Cortex of kidney (tissue), 1 donor: ENCODE measurements at places on chromosomes 5 and 9.

GRCh38 chr5:12861886-12862654 is 957.8 kb upstream of the CTNND2 start:
- DNase-seq: no peak

DNA sequence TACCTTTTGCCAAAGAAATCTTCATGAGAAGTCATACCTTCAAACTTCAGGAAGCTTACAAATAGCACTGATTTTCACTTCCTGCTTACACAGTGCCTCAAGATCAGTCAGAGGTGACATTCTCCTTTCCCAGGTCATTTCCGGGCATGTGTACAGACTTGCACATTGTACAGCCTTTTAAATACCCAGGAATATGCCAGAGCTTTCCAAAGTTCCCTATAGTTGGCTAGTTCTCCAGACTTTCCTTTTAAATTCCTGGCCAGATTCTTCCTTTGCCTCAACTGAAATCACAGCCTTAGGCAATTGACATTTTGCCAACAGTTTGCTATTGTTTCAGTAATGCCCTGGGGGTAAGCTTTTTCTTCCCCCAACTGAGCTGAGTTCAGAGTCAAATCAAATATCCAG is 47.2 kb downstream of the RFX3 start:
- DNase-seq: no peak

- DNase-seq: no peak
Measured at GRCh38 chr9:74521009-74521408, 23.9 kb downstream of the RORB start.

GRCh38 chr5:50553560-50553984 is 112.5 kb upstream of the EMB start:
- no peak for DNase-seq

GRCh38 chr5:136034492-136034891 is 5.7 kb downstream of the TGFBI start:
- no peak for DNase-seq
